ENCODE measurements at places on chromosomes 6 and 20. TPM values are rescaled to one million over a fixed set of nuclear protein-coding genes. Genes with fewer than 3 reads are reported as not detected.

The SLC22A3 gene
- 0.48 TPM for total RNA-seq

The SCGN gene
- total RNA-seq: 19.7 TPM

The TCP11 gene
- not detected for total RNA-seq

The BCAS1 gene
- not detected for total RNA-seq

DNA sequence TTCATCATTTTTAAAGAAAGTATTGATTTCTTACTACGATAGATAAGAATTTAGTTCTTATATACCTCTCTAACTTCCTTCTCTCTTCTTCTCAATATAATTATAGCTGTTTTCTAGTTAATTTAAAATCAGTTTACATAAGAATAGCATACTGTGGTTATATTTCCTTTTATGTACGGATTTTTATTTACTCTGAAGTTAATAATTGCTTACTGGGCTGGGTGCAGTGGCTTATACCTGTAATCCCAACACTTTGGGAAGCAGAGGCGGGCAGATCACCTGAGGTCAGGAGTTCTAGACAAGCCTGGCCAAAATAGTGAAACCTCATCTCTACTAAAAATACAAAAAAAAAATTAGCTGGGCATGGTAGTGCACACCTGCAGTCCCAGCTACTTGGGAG is 9.7 kb downstream of the ACSS2 start:
- no peak for DNase-seq

DNA sequence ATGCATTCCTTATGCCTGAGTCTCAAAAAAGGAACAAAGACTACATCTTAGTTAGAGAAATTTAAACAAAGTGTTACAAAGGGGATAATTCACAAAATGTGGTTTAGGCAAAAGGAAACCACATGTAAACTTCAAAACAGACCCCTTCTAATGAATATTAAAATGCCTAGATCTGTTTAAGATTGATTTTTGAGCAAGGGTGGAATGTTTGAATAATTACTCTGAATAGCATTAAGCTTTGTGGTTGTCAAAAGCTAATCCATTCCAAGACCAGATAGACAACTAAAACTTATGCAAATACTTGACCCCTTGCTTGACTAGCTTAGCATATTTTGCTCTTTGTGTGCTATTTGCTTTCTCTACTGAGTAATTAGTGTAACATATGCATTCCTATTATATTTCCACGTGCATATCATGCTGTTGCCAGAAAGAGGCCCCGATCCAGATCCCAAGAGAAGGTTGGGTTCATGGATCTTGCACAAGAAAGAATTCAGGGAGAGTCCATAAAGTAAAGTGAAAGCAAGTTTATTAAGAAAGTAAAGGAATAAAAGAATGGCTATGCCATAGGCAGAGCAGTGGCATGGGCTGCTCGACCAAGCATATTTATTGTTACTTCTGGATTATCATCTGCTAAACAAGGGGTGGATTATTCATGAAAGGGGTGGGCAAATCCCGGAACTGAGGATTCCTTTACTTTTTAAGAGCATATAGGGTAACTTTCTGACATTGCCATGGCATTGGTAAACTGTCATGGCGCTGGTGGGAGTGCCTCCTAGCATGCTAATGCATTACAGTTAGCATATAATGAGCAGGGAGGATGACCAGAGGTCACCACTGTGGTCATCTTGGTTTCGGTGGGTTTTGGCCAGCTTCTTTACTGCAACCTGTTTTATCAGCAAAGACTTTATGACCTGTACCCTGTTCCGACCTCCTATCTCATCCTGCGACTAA is 1193.4 kb upstream of the EYS start:
- no peak for DNase-seq

- DNase-seq: no peak
These were observed 324.5 kb downstream of the PREX1 start for GRCh38 chr20:48503166-48503815.

DNA sequence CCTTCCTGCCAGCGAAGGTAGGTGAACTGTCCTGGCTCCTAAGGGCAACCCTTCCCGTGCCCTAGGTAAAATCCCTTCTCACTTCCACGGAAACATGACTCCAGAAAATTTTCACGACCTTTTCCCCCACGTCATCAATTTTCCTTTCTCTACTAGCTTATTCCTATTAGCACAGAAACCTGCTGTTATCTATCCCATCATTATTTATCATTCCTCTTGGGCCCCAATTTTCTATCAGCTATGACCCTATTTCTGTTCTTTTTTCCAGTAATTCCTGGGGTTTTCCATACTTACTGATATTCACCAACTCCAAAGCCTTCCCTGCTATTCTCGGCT is 23.8 kb upstream of the GCM1 start:
- DNase-seq: no peak

DNA sequence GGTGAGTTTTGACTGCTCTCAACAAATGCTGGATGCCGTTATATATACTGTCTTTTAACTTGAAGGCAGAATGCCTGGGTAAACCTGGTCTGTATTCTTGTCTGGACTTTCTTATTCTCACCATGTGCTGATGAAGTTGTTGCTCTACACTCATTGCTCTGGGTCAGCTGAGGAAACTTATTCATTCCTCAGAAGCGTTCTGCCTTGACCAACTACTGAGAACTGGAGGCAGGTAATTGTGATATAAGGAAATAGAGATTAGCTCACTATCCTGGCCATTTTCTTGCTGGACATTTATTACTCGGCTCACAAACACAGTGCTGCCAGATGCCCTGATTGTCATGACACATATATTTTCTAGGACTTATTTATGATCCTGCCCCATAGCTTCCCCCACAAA is 103.6 kb downstream of the DNAH8 start:
- DNase-seq: no peak

GRCh38 chr20:37711994-37712964 is 18.4 kb downstream of the CTNNBL1 start:
- DNase-seq: no peak

GRCh38 chr20:48892891-48893290 is 28.6 kb upstream of the ARFGEF2 start:
- no peak for DNase-seq

DNA sequence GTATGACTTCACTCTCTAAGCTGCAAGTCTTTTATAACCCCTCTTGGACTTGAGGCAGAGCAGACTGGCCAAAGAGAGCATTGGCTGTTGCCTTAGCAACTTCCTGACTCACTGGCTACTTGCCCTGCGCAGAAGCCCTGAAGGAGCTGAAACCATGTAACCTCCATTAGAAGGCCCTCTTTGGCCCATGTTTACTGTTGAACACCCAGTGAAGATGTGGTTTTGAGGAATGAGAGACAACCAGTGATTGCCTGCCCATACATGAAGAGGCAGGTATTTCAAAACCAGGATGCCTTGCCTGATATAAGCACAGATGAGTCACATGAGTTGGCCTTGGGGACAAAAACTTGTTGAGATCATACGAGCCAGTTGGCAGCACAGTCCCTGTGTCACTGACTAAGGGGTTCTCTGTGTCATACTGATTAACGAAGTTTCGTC is 182.5 kb downstream of the EDN1 start:
- DNase-seq: peak; percentile 92

GRCh38 chr20:12715991-12716680 is 292.6 kb upstream of the SPTLC3 start:
- no peak for DNase-seq

DNA sequence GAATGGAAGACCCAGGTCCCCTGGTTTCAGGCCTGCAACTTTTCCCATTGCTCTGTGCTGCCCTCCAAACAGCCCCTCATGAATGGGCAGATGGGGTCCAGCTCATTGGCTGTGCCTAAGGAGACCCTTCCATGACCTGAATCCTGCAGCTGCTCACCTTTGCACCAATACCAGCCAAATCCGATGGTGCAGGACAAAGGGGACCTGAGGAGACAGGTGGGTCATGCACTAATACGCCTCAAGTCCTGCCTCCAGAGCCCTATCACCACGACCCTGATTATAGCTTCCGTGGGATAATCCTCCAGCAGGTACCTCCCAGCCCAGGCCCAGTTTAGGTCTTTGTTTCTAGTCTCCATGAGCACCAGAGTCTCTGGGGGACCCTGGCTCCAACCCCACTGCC is 16.8 kb downstream of the TREM1 start:
- DNase-seq: no peak

GRCh38 chr6:126824226-126824625 is 294.2 kb upstream of the RSPO3 start:
- DNase-seq: no peak

GRCh38 chr6:170403451-170403850 is 96.9 kb downstream of the FAM120B start:
- no peak for DNase-seq

GRCh38 chr6:78476561-78476960 is 390.8 kb upstream of the IRAK1BP1 start:
- DNase-seq: no peak

- DNase-seq: no peak
These were observed 329.5 kb downstream of the PRL start for GRCh38 chr6:21967056-21967974.

- DNase-seq: no peak
These were observed 42.2 kb upstream of the IFNGR1 start for GRCh38 chr6:137261361-137261760.

DNA sequence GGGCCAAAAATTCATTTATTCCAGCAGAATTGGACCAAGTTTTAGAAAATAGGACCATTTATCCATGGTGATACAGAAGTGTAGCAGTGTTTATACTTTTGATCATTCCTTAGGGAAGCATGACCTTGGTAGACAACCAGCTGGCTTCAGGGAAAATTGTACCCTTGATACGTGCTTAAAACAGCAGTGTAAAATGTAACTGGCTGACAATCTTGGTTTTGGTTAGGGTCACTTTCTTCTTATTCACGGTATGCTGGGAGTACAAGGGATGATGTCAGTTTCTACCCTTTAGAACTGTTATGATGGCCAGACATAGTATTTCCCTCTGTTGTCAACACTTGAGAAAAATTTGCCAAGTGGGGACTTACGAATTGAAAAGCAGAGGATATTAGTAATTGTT is 157.1 kb downstream of the BCKDHB start:
- no peak for DNase-seq

DNA sequence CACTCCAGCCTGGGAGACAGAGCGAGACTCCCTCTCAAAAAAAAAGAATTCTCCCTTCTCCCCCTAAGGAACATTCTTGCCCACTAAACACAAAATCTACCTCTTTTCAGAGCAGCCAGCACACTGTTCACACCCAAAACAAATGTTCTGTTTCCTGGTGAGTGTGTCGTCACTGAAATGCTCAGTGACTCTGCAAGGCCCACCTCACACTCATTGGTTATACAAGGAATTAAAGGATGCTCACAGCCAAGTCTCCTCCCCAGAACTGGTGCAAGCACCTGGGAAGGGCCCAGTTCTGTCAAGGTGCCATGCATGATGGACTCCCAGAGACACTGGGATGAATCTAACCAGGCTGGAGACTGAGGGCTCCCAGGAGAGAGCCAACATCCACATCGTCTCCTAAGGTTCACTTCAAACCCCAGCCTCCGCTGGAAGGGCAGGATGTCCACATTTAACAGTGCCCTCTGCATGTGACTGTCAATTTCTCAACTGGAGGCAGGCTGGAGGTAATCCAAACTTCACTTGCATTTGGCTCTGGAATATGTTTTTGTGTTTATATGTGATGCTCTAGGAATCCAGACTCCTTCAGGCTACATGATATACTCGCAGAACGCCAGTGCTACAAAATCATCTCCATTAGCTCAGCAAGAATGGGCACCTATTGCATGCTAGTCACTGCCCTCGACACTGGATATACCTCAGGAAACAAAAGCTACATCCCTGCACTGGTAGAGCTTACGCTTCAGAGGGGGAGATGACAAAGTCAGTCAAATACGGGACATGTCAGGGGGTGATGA is 7.1 kb downstream of the RRBP1 start:
- DNase-seq: no peak
